ENCODE measurements at places on chromosomes 2 and 18.
A peak's percentile ranks its signal among the peaks of the same experiment; 100 is the strongest.

- no peak for DNase-seq
Measured at GRCh38 chr2:111227716-111228141, 107.0 kb downstream of the BCL2L11 start.

GRCh38 chr2:20488782-20489181 lies 41.9 kb downstream of the RHOB start:
- DNase-seq: no peak

DNA sequence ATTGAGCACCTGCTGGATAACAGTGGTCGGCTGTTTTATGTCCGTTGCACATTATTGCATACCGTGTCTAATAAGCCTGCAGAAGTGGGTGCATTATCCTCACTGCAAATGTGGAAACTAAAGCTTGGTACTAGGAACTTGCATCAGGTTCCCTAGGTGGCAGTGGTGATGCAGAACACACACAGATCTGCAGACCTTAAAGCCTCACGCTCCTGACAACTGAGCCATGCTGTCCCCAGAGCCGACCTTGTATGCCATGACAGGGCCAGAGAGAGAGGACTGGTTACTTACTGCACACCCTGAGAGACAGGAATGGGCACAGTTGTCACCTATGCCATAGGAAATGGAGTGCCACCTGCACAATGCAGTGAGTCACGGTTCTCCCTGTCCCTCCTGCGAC lies 151.8 kb downstream of the SH3RF3 start:
- DNase-seq: no peak

- DNase-seq: no peak
Measured at GRCh38 chr2:143121079-143121478, 8.1 kb upstream of the ARHGAP15 start.

DNA sequence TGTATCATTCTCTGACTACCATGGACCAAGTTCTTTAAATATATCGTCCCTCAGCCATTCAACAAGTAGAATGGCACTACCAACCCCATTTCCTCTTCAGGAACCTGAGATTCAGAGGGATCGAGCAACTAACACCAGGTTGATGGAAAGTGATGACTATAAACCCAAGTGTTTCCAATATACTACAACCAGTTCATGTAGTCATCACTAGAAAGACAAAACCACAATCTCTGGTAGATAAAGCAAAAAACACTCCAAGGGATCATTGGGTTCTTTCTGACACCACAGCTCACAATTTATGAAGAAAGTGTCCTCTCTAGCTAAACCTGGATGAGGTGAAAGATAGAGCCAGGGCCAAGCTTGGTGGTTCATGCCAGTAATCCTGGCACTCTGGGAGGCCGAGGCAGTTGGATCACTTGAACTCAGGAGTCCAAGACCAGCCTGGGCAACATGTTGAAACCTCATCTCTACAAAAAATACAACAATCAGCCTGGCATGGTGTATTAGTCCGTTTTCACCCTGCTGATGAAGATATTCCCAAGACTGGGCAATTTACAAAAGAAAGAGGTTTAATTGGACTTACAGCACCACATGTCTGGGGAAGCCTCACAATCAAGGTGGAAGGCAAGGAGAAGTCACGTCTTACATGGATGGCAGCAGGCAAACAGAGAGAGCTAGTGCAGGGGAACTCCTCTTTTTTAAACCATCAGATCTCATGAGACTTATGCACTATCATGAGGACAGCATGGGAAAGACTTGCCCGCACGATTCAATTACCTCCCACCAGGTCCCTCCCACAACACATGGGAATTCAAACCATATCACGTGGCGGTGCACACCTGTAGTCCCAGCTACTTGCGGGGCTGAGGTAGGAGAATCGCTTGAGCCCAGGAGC lies 2.2 kb downstream of the CD226 start:
- DNase-seq: no peak

DNA sequence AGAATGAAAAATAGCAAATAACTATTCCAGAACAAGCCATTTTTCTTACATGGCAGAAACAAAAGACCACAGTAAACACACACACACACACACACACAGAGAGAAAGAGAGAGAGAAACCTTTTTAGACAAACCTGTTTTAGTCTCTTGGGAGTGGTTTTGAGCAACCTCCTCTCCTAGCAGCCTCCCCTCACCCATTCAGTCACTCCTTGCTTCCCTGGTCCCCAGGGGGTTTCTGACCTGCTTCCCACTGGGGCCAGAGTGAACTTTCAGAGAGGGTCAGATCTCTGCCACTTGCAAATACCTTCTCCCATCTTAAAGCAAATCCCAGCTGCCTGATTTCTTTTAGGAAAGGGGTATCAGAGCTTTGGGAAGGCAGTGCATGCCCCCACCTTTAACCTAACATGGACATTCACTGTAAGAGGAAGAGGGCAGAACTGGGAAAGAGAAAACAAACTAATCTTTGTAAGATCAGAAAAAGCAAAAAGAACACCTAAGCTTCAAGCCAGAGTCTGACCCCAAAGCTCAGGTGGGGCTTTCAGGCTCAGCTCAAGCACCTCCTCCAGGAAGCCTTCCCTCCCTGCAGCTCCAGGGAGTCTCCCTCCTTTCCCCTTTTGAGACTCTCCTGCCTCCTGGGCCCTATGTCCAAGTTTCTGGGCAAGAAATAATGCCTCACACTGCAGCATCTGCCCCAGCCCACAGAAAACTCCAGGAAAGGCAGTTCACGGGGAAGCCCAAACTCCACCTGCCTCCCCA lies 2.7 kb downstream of the SDC1 start:
- DNase-seq: no peak

GRCh38 chr2:64819774-64820688 lies 166.3 kb upstream of the SERTAD2 start:
- DNase-seq: peak; percentile 44

DNA sequence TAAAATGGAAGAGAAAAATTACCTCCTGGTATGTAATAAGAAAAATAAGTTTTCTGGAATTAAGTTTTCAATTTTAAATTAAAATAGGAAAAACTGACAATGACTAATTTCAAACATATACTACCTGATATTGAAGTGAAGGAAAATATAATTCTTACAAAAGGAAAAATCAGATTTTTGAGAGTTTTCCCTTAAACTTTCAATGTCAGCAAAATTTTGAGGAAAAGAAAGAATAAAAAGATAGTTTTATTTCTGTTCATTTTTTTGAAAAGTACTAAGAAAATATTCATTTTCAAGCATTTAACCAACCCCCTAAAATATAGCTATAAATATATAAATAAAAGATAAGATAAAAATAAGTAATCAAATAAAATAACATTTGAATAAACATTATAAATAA lies 87.1 kb downstream of the TMX3 start:
- no peak for DNase-seq

- DNase-seq: no peak
Measured at GRCh38 chr2:190726255-190726654, 77.4 kb downstream of the NAB1 start.

GRCh38 chr2:159891917-159892730 lies 94.1 kb upstream of the CD302 start:
- no peak for DNase-seq

- no peak for DNase-seq
Measured at GRCh38 chr2:167833294-167833693, 414.1 kb downstream of the STK39 start.

DNA sequence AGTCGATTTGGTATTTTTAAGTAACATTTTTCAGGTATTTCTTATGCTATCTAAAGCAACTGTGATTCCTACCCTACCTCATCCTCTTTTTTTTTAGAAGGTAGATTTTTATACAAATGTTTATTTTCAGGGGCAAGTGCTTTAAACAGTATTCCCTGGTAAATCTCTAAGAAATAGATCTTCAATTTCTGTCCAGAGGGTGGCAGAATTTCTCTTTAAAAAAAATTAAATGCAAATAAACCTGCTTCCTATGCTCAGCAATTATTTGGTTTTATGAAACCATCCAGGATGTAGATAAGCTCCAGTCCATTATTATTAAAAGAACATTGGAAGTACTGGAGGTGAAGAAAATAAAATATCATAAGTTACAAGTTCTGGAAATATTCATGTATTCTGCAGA lies 191.9 kb downstream of the MYO3B start:
- DNase-seq: no peak

DNA sequence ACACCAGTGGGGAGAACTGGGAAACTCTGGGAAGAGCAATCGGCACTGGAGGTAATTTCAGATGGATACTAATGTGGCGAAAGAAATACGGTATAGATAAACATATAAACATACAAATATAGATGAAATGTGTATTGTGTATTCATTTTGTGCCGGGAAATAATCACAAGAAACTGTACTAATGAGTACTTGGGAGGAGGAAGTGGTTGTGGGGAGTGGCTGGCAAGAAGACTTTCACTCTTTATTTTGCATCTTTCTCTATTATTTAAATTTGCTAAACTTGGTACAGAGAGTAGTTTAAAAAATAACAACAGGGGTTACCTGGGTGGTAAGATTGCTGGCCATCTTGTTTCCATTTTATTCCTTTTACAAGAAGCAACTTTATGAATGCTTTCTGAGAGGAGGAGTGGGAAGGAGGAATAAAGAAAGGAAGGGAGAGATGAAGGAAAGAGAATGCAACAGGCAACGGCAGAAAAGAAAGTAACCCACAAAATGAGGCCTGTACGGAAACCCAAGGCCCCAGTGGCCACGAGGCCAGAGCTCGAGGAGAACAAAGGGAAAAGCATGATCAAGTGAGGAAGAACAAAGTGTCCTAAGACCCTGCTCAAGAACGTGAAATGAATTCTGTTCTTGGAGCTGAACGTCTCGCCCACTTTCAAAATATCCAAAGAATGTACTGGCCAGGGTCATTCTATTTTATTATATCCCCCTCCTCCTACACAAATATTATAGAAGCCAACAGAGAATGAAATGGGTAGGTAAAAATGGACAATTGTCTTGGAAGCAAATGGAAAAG lies 45.2 kb downstream of the FAM178B start:
- DNase-seq: no peak

GRCh38 chr2:156464106-156464505 lies 27.9 kb downstream of the GPD2 start:
- DNase-seq: no peak

GRCh38 chr18:7645756-7646155 lies 78.6 kb downstream of the PTPRM start:
- no peak for DNase-seq

- no peak for DNase-seq
Measured at GRCh38 chr2:174535757-174536703, 49.2 kb upstream of the GPR155 start.

DNA sequence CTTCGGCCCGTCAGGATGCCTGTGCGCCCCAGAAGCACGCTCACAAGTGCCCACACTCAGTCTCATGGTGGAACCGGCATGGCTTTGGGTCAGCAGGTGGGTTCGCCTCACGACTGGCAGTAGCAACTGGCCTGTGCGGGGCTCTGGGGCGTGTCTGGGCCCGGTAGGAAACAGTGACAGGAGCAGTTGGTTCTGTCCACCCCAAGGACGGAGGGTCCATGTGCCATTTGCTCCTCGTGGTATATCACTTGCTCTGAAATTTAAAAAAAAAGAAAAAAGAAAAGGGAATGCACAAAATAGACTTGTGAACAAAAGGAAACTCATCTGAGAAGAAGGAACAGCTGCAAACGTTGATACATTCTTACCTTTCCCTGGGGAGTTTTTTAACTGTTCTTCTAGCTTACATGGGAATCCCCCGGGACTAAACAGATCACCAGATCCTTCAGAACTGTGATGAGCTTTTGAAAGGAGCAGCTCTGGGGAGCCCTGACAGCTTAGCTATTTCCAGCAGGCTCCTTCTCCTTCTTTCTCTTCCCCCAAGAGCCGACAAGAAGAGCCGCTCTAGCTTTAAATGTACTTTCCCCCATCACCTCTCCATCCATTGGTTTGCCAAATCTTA lies 42.8 kb downstream of the TRAPPC12 start:
- DNase-seq: no peak

DNA sequence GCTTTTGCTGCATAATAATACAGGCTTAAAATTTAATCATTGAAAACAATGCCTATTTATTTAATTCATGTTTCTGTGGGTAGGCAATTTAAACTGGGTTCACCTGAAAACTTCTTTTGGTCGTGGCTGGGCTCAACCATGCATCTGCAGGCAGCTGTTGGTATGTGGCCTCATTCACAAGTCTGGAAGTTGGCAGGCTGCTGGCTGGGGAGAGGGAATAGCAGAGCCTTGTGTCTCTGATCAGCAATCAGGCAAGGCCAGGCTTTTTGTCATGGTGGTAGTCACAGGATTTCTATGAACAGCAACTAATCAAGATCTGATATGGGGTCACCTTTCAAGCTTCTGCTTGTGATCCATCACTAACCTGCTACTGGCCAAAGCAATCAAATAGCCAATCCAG lies 130.1 kb upstream of the KCNJ3 start:
- DNase-seq: no peak

DNA sequence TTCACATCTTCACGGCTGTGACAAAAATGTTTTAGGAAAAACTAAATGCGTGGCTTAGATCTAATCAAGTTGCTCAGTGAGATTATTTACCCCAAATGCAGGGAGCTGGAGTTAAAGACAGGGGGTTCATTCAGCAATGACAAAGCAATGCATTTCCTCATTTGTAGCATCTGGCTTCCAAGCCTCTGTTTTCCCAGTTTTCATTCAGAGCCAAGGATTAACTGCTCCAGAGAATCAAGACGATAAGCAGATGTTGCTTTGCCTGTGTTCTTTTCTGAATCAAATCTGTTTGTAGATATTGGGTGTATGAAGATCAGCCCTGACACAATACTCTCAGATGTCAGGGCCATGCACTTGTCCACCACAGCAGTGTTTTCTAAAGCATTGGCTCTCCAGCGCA lies 147.4 kb upstream of the SIX2 start:
- DNase-seq: no peak

DNA sequence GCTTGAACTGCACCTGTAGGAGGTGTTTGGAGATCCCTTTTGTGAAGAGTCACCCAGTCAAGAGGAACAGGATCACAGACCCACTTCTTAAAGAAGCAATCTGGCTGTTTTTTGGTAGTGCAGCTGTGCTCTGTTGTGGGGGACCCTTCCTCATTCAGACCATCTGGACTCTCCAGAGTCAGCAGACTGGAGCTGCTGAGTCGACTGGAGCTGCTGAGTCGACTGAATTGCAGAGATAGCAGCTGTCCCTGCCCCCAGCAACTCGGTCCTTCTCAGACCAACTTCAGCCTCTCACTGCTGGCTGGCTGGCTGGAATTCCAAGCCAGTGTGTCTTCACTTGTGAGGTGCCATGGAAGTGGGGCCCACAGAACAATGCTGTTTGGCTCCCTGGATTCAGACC lies 56.8 kb downstream of the GTF3C3 start:
- DNase-seq: no peak

Measured in GM12892 (cell line).